ENCODE measurements at places on chromosomes 12 and 14.

DNA sequence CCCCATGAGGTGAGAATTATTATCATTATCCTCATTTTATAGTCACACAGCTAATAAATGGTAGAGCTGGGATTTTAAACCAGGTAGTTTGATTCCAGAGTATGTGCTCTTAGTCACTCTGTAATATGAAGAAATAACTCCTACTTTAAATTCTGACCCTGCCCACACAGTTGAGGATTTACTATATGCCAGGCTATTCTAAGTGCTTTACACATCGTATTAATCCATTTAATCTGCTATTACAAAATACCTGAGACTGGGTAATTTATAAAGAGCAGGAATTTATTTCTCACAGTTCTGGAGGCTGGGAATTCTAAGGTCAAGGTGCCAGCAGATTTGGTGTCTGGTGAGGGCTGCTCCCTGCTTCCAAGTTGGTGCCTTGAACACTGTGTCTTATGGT, 19.6 kb upstream of the WIF1 start:
- no peak for DNase-seq

DNA sequence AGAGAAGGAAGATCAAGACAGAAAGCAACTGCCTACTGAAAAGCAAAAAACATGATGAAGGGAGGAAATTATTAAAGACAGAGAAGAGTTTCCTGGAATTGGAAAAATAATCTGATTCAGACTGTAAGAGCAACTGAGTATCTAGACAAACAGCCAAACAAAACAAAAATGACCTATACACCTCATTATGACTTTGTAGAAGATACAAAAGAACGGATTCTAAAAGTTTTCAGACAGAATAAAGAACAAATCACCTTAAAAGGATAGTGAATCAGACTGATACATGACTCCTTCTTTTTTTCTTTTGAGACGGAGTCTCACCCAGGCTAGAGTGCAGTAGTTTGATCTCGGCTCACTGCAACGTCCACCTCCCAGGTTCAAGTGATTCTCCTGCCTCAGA, 10.4 kb downstream of the OSBPL8 start:
- no peak for DNase-seq

GRCh38 chr12:66398931-66399910, 96.9 kb downstream of the HELB start:
- no peak for DNase-seq

DNA sequence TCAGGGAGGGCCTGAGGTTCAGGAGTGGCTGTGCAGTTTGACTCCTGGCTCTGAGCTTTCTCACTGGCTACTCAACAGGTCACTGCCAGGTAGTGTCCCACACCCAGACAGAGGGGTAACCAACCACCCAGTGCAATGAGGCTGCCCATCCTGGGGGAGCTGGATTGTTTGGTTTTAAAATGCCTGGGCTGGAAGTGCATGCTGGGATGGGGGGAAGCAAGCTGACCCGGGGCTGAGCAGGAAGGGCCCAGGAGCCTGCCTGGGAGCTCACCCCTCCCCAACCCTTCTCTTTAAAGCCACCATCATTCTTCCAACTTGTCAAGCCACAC, 12.6 kb upstream of the ABHD12B start:
- no peak for DNase-seq

DNA sequence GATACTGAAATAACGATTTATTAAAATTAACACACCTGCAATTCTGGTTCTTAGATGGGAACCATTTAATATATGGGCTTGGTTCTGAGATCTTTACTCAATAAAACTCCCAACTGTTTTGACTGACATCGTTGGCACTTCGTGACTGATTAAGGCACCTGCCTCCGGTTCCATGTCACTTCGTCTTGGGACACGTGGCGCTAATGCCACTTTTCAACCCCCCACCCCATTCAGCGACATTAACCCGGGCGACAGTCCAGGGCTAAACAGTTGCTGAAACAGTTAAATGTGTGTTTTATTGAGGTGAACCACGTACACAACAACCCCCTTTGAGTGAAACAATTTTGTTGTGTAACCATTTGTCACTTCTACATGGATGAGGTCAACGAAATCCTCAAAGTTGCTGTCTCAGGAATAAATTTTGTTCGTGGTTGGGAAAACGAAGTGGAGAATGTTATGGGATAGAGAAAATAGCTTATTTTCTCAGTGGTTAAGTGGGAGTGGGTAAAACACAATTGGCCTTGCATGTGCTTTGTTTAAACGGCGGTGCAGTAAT, 9.9 kb upstream of the SLC38A2 start:
- no peak for DNase-seq

DNA sequence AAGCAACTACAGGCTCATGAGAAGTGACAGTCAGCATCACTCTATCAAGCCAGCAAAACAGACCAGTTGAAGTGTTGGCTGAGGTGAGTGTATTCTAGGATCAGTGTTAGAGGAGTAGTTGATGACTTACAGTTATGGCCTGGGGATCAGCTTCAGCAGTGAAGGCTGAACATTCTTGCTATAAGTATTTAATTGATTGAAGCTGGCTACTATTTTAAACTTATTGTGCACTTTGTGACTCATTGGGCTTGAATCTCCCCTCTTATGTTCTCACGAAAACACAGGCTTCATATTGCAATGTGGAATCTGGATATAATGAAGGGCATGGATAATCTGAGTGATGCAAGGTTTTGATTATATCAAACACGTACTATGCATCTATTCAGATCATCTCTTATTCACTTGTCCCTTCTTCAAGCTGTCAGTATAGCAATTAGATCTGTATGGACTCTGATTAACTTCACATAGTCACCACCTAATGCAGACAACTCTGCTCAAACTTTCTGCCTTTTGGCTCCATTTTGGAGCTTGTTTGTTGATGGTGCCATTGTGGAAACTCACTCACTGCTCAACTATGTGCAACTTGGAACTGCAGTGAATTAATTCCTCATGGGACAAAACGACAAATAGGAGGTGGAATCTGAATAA, 309.2 kb downstream of the SLC16A7 start:
- no peak for DNase-seq

DNA sequence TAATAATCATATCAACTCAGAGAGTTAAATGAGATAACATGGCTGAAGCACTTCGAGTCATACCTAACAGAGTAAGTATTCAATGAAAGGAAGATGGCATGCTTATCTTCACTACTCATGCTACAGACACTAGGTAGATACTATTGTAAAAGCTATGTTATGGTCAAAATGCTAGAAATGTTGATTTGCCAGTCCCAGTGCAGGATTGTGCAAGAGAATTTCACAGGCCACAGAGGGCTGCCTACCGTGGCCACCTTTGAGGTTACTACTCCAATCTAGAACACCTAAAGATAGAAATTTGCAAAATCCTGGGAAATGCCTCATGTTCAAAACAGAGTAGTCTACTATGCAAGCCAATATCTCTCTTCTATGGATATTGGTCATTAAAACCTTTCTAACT, 75.3 kb upstream of the PLEKHG7 start:
- no peak for DNase-seq

- DNase-seq = no peak
These were observed 84.4 kb downstream of the GALC start for GRCh38 chr14:87908550-87908949.

GRCh38 chr12:107091381-107091780, 2.0 kb downstream of the CRY1 start:
- no peak for DNase-seq

DNA sequence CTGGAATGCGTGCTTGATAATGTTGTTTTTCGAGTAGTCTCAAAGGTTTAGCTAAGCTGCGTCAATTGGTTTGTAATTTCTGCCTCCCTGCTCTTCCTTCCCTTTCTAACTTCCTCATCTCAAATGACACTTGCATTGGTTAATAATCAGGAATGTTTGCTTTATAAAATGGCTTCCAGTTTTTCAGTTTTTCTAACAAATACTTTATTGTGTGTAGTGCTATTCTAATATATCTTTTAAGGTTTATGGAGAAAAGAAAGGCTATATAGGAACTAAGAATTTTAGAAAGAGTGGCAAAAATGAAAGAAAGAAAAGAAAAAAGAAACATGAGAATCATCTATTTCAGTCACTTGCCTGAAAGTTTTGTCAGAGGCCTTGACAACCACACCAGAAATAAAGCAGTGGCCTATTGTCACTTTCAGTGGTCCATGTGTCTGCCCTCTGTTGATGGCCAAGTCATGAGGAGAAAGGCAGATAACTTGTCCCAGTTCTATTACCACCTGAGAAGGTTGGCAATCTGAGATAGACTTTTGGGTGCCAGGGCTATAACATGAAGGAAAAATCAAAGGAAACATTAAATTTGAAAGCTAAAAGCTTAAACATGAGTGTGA, 221.9 kb upstream of the KITLG start:
- DNase-seq = no peak

DNA sequence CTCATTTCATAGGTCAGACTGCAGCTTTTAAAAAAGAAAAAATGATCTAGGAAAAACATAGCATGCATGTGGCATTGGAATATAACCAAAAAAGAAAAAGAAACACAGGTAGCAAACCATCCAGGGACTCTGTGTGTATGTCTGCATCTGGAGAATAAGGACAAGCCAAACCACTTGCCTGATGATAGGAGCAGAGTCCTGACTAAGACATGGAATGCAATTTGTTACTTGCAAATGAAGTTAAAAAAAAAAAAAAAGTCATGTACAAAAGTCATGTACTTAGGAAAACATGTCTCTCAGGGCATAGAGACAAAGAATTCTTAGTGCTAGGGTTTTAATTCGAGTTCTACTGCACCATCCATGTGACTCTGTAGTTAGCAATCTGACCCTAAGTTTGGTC, 15.9 kb downstream of the TSPAN11 start:
- DNase-seq = no peak

All from stimulated activated CD4-positive, alpha-beta T cell treated with anti-CD3 and anti-CD28 coated beads, TNF-alpha, amount 100 ng/mL, for 48 hours (primary cell).